ENCODE measurements at places on chromosomes 6 and 20.
A peak's percentile ranks its signal among the peaks of the same experiment; 100 is the strongest.

DNA sequence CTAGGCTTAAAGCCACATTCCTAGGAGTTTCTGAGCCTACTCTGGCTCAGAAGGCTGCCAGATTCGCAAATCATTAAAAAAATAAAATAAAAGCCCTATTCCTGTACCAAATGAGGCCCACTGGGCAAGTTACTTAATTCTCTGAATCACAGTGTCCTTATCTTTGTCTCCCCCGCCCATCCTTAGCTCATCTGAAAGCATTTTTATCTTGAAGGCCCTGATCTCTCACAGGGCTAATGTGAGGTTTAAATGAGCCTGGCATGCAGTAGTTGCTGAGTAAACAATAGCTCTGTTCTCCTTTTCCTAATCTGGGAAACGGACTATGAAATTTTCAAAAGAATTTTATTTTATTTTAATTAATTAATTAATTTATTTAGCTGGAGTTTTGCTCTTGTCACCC lies 2.1 kb upstream of the ZBTB12 start:
- no peak for DNase-seq

GRCh38 chr6:74925683-74926082 lies 280.2 kb downstream of the COL12A1 start:
- no peak for DNase-seq

DNA sequence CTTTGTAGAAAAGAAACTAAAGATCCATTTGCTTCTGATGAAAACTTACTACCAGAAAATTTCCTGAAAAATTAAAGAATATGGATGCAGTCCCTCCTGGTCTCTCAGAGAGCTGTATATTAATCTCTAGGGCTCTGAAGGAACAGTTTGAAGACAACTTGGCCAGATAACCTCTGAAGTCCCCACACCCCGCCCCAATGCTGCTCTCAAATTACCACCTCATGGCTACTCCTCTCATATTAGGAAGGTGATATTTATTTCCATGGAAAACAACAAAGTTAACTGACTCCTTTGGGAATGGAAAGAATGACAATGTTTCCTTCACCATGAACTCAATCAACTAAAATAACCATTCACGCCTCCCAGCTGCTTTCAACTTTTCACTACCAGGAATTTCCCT lies 408.4 kb upstream of the FLRT3 start:
- DNase-seq = no peak

DNA sequence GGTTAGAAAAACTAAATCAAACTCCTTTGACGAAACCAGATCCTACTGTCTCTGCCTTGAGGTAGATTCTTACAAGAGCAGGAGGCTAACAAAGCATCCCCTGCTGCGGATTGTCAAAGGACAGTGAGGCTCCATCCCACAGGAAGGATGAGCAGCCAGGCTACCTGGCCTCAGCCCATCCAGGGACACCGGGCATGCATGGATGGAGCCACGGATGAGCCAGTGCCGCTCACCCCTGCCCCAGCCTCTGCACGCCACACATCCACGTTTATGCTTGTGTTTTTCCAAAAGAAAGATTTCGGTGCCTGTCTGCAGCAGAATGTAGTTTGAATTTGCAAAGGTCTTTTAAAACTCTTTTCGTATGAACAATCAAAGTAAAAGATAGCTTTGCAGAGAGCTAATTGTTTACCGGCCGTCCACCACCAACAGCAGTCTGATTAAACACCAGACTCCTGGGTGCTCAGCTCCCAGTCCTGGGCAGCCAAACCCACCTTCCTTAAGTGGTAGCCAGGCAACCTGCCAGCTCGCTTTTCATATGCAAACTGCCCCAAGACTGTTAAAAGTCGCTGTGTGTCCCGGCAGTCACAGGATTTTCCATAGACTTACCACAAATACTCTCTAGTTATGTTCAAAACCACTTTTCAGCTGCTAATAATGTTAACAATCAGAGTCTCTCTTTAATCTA lies 999 bp downstream of the THBS2 start:
- DNase-seq = no peak

GRCh38 chr6:20893412-20893811 lies 359.2 kb downstream of the CDKAL1 start:
- no peak for DNase-seq

DNA sequence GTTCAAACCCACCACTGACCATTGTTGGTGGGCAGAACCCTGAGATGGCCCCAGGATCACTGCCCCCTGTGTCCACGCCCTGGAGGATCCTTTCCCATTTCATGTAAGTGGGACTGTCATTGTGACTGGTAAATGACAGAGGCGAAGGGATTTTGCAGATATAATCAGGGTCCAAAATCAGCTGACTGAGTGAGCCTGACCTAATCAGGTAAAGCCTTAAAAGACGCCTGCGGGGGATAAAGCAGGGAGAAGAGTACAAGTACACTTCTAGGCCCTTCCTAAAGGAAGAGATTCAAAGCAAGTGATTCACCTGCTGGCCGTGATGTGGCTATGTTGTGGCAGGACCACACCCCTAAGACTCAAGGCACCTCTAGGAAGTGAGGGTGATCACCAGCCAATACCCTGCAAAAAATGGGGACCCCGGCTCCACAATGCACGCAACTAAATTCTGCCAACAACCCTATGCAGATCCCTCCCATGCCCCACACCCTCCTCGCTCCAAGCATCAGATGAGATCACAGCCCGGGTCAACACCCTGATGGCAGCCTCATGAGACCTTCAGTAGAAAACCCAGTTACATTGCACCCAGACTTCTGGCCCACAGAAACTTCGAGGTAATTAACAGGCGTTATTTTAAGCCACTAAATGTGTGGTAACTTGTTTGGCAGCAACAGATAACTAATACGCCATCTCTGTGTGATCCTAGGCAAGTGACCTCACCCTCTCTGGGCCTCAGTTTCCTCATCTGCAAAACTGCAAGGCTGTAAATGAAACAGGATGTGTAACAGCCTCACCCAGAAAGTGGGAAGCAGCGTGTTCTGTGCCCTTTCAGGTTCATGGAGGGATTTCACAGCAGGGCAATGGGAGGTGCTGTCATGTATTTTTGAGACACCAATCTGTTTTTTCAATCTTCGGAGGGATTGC lies 11.3 kb downstream of the PREX1 start:
- no peak for DNase-seq

DNA sequence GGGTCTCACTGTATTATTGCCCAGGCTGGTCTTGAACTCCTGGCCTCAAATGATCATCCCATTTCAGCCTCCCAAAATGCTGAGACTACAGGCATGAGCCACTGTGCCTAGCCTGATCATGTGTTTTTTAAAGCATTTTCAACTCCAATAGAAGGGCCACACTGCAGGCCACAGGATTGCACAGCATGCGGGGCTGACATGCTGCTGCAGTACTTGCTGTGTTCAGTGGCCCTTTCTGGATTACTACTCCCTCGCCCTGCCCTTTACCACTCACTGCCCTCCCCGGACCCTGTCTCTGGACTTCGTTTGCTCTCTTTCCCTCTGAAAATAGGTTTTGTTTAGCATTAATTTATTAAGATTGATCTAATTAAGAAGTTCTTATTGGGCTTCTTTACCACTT lies 37.3 kb downstream of the HECA start:
- DNase-seq = no peak

DNA sequence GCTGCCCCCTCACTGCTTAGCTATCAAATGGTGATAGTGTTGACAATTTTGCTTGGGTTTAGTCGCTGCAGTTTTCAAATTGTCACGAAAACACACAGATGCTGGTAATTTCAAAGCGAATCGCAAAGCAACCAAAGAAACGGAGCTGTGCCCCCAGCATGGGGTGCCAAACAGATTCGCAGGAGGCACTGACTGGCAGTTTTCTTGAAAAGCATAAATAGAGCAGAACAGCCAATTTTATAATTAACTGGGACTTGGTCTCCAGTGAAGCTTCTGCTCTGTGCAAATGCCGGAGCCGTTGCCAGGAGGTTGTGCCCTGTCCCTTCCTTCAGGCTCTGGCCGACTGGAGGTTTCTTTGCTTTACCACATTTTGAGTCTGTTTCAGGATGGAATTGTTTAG lies 18.8 kb downstream of the ARHGAP40 start:
- DNase-seq = no peak

GRCh38 chr20:17723301-17723691 lies 23.5 kb downstream of the BANF2 start:
- no peak for DNase-seq

DNA sequence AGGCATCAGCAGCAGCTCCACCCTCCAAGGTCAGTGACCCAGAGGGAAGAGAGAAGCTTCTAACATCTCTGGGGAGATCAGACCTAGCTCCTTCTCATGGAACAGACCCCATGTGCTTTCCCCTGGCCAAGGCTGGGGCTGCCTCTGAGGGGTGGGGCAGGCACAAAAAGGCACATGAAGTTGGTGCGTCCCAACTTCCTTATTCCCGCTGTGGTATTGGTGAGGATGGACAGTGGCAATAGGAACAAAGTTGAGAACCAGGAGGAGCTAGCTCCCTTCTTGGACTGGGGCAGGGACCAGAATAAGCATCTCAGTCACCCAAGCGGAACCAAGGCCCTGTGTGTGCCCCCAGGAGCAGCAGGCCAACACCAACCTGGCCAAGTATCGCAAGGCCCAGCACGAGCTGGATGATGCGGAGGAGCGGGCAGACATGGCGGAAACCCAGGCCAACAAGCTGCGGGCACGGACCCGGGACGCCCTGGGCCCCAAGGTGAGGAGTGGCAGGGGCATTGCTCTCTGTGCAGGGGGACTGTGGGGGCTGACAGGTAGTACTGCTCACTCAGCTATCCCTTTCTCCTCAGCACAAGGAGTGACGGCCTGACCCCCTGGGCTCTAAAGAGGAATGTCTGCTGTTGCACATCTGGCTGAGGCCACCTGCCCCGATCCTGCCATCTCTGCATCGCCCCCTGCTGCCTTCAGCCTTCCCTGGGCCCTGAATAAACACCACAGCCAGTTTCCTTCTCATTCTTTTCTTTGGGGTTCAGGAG lies 46.1 kb downstream of the MYH7B start:
- DNase-seq = peak; percentile 26

DNA sequence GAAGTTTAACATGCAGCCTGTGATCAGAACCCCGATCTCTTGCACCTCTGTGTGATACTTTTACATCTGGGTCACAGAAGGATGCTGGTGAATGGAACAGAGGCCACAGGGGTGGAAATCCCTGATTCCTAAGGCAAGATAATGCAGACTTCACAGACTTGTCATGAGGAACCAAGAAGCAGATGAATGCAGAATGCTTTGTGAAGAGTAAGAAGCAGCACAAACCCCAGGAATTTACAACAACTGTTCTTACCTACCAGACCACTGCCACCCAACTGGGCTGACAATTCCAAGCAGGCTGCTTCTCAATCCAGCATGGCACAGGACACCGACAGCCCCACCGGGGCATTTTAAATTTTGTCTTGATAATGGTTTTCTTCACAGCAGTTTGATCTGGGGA lies 113.2 kb upstream of the CD93 start:
- DNase-seq = no peak

All from activated CD4-positive, alpha-beta T cell treated with anti-CD3 and anti-CD28 coated beads, Interleukin-2, amount 50 U/mL, for 48 hours (primary cell).